ENCODE measurements at places on chromosomes 2 and 18.
A peak's percentile ranks its signal among the peaks of the same experiment; 100 is the strongest.

DNA sequence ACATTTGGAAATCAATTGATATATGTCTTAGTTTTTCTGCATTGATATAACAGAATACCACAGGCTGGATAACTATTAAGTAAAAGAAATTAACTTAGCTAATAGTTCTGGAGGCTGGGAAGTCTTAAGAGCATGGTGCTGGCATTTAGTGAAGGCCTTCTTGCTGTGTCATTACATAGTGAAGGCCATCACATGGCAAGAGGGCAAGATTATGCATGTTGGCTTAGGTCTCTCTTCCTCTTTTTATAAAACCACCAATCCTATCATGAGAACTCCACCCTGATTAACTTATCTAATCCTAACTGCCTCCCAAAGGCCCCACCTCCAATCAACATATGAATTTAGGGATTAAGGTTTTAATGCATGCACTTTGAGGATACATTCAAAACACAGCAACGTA, 225.5 kb upstream of the VRK2 start:
- DNase-seq, result no peak

DNA sequence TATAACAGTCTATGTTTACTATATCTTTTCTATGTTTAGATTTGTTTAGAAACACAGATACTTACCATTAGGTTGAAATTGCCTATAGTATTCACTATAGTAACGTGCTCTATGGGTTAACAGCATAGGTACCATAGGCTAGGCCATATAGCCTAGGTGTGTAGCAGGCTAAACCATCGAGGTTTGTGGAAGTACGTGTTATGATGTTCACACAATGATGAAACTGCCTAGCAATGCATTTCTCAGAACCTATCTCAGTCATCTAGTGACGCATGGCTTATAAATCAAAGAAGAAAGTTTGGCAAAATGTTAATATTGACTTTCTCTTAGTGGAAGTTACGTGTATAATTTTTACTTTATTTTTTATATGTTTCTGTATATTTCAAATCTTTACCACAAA, 466.2 kb upstream of the NRP2 start:
- no peak for DNase-seq

GRCh38 chr2:99111945-99112344, 29.6 kb upstream of the C2orf15 start:
- no peak for DNase-seq

DNA sequence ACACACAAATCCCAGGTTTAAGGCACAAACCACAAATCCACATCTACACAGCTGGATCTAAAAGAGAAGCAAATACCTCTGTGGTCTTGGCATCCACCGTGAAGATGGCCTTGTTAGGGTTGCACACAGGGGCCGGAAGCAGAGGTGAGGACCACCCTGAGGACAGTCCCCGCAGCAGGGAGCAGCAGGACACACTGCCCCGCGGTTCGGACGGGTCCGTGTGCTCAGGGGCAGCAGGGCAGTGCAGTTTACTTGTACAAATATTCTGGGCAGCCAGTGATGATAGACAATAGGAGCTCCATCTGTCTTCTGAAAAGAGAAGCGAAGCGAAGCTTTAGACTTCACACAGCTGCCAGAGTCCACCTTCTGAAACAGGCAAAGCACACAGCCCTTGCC, 8.8 kb downstream of the PASK start:
- DNase-seq, result no peak

DNA sequence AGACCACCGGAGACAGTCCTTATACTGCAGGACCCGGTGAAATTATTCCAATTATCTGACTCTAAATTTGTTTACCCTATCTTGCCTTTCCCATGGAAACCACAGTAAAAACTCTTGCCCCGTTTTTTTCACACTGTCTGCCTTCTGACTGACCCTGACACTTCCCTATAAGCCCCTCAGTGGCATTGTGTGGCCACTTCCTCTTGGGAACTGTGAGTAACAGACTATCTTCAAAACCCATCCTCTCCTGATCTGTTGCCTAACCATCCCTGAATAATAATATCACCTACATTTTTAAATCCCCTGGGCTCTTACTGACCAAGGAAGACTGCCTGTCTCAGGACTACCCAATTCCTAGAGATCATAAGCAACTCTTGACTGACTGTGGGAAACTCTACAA, 42.6 kb upstream of the RNF152 start:
- no peak for DNase-seq

- no peak for DNase-seq
Measured at GRCh38 chr2:152961351-152961750, 242.9 kb downstream of the ARL6IP6 start.

DNA sequence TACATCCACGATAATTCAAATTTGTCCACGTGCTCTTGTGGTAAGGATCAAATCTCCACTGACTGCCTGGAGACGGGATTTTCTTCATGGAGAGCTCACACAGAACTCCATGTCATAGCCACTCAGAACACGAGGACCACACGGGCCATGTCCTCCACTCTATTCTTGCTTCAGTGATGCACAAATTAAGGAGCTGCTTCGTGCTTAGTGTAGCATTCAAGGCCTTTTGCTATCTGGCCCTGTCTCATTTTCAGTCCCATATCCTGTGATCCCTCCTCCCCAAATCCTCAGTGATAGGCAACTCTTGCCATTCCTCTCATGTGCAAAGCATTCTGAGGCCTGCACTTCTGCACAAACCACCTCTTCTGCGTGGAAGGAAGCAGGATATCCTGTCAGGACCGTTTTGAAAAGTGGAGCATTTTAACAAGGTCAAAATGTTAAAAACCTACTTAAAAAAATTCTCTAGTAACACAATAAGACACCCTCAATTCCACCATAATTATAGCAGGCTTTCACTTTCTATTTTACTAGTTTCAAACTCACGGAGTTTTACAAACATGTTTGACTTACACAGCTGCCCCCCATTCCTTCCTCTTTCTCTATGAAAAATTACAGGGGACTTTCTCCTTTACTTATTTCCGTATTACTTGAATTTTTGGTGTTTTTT, 35.2 kb downstream of the ST3GAL5 start:
- DNase-seq, result no peak

- DNase-seq, result no peak
Measured at GRCh38 chr2:181632733-181633401, 24.0 kb downstream of the CERKL start.

- no peak for DNase-seq
Measured at GRCh38 chr2:20682167-20682920, 15.4 kb downstream of the GDF7 start.

DNA sequence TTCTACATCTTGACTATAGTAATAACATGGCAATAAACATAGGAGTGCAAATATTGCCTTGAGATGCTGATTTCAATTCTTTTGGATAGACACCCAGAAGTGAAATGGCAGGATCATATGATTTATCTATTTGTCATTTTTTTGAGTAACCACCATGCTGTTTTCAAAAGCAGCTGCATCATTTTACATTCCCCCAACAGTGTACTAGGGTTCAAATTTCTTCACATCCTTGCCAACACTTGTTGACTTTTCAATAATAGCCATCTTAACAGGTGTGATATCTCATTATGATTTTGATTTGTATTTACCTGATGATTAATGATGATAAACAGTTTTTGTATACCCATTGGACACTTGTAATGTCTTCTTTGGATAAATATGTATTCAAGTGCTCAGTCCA, 90.8 kb downstream of the STRADB start:
- DNase-seq, result no peak

DNA sequence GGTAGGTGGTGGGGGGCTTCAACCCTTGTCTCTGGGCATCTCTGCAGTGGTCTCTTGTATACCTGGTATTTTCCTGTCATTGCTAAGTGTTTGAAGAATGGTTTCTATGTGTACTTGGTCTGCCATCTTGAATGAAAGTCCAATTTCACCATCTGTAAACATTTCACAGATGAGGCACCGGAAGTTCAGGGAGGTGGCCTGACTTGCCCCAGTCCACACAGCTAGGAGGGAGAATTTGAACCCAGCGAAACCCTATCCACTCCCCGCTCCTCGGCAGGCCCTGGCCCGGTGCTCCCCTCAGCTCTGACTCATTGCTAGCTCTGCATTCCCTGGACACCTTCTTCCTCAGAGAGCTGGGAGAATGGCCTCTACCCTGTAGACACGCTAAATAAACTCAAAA, 30.5 kb downstream of the ZAP70 start:
- DNase-seq, result no peak

GRCh38 chr2:242052421-242052820, 182.9 kb downstream of the RTP5 start:
- DNase-seq, result no peak

DNA sequence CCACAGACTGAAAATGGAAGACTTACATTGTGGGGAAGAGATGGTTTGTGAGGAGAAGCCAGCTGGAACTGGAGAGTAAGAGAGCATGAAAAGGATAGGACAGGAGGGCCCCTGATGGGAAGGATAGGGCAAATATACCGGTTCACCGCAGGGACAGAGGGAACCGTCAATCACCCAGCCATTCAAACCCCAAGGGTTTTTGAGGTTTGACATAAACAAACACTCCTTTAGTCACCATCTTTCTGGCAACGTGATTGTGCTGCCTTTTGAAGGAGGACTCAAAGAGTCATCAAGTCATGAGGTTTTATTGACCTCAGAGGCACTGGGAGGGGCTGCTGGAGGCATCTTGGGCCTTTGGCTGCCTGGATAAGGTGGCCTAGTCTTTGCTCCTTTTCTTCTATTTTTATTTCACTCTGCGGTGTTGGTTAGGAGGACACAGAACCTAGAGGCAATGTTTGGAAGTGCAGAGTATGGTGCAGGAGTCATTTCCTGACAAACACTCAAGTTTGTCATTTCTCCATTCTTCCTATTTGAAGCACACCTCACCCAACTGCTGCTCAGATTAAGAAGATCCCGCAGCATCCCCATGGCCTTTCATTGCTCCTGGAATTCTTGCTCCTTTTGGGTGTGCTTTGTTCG, 487.3 kb upstream of the SPRED2 start:
- no peak for DNase-seq

DNA sequence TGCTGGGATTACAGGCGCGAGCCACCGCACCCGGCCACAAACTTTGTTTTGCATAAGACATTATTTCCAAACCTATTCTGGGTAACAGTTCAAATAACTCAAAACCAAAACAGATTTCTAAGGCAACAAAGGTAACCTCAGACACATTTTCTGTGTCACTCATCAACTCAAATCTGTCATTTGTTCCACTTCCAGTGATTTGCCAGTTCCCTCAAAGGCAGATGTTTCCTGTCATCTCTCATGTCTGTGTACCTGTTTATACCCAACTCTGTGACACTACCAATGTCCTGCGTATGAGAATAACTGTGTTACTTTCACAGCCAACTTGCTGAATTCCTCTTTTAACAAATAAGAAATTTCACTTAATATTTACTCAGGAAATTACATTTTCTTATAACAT, 54.4 kb downstream of the SCN3A start:
- no peak for DNase-seq

- DNase-seq, result no peak
Measured at GRCh38 chr18:34458410-34458977, 233.8 kb upstream of the NOL4 start.

DNA sequence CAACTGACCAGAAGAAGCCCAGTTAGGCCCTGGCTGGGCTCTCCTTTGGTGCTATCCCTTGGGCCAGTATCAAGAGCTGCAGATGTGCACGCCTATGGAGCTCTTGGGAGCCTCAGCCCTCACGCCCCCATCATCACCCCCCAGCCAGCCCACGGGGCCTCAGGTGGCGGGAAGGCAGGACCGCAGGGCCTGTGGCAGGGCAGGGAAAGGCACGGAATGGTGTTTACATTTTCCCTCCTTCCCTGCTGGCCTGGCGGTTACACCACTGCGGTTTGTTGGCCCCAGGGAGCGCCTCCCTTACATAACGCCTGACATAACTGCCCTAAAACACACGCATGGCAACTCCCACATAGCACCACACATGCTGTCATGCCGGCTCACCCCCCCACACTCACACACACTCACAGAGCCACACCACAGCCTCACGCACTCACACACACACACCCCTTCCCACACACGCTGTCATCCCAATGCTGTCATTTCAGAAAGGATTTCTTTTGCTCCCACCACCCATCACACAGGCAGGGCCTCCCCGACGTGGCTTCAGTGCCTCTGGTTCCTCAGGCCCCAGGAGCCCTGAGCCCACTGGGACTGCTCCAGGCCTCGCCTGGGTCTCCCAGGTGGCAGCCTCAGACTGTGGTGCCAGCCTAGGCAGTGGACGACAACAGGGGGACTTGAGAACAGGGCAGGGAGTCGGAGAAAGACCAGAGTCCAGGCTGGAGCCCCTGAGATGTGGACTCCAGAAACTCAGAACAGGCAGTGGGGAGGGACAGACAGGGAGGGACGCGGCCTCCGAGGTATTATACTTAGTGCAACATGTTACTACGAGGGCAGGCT, 15.7 kb downstream of the ZFP36L2 start:
- DNase-seq, result no peak

GRCh38 chr2:239298116-239298804, 102.6 kb downstream of the HDAC4 start:
- DNase-seq, result peak; percentile 68

DNA sequence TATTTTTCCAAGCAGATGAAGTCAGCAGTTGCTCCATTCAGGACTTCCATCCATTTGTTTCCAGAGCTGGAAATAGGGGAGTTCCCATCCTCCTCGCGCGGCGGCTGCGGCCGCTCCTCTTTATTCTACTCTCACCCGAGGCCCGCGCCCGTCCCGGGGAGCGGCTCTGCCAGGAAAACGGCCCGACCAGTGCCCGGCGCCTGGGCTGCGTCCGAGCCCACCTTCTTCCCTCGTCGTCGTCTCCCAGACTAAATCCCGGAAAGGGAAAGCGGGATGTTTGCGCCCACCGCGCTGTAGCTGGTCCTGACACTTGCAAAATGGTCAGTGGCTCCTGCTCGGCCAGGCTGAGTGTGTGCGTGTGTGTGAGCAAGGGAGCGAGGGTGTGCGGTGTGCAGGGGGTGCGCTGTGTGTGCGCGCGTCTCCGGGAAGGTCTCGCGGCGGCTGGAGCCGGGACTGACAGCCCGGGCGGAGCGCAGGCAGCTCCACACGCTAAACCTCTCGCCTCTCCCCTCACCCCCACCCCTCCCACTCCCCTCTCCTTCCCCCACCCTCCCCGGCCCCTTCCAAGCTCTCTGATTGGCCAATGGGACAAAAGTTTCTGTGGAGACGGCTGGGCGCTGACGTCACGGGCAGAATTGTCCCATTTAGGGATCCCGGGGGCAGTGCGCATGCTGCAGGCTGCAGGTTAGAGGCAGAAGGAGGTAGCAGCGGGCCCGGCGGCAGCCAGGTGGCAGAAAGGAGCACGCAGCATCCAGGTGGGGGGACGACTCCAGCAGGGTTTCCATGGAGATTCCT, at the start of gene NOL4:
NOL4 (minus strand) TSS at position 491 of the 795 bp plus-strand sequence. CDS start 1,660 bp downstream, outside the sequence.
- no peak for DNase-seq

- no peak for DNase-seq
Measured at GRCh38 chr2:62292190-62292589, 96.3 kb downstream of the B3GNT2 start.

- DNase-seq, result no peak
Measured at GRCh38 chr2:179181002-179181401, 83.6 kb downstream of the SESTD1 start.
